ENCODE measurements at places on chromosomes 5 and 9.

DNA sequence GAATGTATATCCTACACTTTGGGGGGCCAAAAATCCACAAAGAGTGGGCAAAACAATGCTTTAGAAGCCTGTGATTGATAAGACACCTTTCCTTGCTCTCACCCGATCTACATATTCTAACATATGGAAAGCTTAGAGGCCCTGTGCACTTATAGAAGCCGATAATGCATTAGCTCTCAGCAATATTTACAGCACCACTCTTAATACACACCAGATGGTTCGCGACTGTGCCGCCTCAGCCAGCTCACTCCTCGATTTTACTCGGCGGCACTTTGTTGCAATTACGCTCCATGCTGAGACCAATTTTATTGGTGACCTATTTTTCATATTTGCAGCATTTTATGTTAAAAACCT is 18.8 kb downstream of the NR2F1 start:
- DNase-seq: no peak

DNA sequence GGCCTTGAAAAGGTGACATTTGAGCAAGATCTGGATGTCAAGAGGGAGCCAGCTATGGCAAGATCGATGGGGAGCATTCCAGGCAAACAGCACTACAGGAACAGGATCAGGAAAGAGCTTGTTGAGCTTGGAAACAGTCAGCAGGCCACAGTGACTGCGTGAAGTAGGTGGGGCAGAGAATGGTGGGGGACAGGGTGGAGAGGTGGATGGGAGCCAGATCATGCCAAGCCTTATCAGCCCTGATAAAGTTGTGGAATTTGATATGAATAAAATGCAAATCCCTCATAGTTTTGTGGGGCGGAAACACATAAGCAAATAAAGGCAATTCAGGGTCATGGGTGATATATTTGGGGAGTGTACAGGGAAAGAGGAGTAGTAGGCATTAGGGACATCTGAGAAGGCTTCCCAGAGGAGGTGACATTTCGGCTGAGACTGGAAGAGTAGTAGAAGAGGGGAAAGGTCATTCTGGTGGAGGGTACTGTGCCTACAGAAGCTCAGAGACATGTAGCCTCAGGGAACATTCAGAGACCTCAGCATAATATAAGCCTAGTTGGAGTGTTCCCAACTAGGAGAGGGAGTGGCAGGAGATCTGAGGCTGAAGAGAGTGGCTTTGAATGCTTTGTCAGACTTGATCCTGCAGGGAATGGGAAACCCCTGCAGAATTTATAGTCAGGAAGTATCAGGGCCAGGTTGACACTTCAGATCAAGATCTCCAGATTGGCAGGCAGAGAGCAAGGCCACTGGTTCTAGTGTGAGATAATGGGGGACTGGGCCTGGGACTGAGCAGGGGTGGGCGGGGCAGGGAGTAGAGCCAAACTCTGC is 9.7 kb upstream of the CYSTM1 start:
- no peak for DNase-seq

DNA sequence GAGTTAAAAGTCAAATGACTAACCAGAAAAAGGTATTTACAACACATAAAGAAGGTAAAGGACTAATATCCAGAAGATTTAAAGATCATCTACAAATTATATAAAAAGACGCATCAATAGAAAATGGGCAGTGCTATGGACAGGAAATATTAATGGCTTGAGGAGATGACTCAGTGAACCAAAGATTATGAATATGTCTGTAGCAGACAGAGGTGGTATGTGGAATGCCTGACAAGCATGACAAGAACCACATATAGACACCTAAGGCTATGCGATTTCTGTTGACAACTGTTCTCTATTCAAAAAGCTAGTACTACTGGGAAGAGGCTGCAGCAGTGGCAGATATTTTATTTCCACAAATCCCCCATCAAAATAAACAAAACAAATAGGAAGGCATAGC is 177.0 kb upstream of the SH3GL2 start:
- DNase-seq: no peak

DNA sequence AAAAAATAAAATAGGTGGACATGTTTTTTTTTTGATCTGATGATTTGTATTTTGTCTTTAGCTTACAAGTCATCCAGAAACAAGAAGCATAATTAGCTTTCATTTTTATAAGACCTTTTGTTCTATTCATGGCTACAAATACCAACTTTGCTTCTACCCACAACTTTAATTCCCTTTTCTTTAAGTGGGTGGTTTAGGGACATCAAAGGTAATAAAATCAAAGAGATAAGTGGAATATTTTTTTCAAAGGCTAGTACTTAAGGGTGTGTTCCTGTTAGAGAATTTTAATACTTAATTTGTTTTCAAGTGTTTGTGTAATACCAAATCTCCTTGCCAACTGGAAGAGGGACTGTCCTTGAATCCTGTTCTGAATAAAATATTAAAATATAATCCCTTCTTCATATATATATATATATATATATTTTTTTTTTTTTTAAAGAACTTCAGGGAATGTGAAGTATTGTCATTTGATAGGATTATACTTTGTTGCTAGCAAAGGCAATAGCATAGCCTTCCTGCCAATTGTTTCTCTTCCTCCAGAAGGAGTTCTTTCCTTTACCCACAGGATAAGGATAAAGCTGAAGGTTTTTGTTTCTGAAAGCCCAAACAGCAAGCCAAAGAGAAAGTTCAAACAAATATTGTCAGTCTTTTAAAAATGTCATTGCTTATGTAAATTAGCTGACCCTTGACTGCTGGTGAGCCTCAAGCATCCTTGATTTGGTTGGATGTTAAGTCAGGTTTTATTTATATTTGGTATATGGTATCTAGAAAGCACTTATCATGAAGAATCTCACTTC is 108.9 kb downstream of the PAM start:
- DNase-seq: no peak

DNA sequence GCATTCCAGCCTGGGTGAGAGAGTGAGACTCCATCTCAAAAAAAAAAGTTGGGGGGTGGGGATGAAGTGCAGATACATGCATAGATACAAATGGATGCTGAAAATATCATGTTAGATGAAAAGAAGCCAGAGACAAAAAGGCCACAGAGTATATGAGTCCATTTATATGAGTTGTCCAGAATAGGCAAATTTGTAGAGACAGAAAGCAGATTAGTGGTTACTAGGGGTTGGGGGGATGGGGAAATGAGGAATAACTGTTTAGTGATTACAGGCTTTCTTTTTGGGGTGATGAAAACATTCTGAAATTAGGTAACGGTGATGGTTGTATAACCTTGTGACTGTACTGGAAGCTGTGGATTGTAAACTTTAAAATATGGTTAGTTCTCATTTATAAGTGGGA is 13.8 kb upstream of the LHFPL2 start:
- no peak for DNase-seq

DNA sequence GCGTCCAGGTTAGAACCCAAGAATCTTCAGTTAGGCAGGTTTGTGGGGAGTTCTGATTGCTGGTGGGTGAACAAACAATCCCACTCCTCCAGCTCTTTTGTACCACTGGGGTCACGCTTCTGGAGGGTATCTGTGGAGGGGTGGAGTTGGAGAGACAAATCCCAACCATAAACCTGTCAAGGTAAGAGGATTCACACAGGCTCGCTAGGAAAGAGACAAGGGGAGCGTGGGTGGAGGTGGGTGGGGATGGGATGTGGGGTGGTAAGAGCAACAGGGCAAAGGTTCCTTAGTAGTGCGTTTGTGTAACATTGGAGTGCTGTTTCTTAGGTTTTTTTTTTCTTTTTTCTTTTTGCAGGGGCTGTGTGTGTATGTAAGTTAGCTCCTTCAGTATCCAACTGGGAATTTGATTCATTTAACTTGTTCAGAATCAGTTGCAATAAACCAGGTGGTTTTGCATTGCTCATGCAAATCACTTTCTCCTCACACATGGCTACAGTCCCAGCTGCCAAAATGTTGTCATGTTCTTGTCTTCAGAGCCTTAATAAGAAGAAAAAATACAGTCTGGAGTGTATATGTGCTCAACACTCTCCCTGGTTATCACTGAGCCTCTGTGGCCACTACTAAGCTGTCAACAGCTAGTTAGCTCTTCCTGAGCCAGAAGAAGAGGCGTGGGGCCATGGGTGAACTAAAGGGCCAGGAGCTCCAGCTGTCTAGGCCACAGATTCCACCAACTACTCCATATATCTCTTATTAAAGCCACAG is 164.0 kb upstream of the RAD23B start:
- no peak for DNase-seq

- DNase-seq: no peak
Measured at GRCh38 chr9:7721291-7721690, 78.3 kb downstream of the DMAC1 start.

DNA sequence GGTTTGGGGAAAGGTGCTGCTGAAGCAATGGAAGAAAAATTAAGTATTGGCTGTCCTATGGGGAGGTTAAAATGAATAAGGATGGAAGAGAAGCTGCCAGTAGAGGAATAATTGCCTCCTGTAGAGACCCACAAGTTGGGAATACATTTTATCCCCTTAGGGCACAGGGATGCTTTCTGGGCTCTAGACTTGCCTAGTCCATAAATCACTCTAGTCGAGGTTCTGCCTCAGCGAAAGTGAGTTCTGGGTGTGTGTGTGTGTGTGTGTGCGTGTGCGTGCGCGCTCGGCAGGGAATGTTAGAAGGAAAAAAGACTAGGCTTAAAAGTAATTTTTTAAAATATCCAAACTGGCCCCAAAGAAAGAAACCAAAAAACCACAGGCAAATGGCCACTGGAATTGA is 291.6 kb downstream of the DOCK8 start:
- no peak for DNase-seq

GRCh38 chr9:76912636-76913275 is 6.8 kb upstream of the PRUNE2 start:
- DNase-seq: no peak

GRCh38 chr5:141769671-141770070 is 87.6 kb upstream of the ARAP3 start:
- no peak for DNase-seq

GRCh38 chr5:116764941-116765340 is 190.3 kb upstream of the SEMA6A start:
- no peak for DNase-seq

GRCh38 chr9:123354806-123355508 is 1.0 kb upstream of the CRB2 start:
- DNase-seq: peak; percentile 32

GRCh38 chr9:124251605-124252378 is 6.0 kb upstream of the NEK6 start:
- no peak for DNase-seq

DNA sequence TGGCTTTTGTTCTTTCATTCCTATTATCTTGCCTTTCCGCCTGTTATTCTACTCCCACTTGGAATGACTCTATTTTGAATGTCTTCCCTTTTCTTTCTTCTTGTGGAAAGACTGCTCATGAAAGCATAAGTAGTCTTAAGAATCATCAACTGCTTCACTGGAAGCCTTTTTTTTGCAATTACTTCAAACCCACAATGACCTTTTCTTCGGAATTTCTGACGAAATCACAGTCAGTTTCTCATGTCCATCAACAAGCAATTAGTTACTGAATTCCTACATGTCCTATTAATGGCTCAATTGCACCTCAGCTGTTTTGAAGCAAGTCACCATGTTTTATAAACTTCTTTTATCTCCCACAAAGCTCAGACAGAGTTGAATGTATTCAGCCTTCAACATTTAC is 196.2 kb downstream of the TARS1 start:
- no peak for DNase-seq

DNA sequence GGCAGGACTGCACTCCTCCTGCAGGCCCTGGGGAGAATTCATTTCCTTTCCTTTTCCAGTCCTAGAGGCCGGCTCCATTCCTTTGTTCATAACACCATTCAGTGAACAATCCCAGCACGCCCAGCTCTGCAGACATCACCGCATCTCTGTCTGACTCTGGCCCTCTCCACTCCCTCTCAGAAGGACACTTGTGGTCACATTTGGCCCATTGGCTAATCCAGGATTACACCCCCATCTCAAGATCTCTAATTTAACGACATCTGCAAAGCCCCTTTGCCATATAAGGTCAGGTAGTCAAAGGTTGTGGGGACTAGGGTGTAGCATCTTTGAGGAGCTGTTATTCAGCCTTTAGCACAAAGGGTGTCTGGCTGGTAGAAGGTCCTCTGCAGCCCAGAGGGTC is 185.0 kb upstream of the DAP start:
- no peak for DNase-seq

DNA sequence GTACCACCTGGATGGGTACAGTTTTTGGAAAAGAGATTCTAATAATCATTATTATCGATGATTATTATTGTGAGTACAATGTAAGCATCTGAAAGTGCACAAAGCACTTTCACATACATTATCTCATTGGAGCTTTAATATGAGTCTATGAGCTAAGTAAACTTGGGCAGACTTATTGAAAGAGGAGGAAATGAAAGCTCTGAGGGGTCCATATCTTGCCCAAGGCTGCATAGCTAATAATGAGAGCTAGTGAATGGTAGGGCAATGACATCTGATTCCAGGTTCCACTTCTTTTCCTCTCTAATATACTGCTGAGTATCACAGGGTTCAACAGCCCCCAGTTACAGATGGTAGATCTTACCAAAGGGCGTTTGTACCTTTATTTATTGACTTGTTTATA is 26.1 kb downstream of the TIMD4 start:
- DNase-seq: no peak

GRCh38 chr5:172091956-172092732 is 85.7 kb upstream of the FBXW11 start:
- DNase-seq: no peak

DNA sequence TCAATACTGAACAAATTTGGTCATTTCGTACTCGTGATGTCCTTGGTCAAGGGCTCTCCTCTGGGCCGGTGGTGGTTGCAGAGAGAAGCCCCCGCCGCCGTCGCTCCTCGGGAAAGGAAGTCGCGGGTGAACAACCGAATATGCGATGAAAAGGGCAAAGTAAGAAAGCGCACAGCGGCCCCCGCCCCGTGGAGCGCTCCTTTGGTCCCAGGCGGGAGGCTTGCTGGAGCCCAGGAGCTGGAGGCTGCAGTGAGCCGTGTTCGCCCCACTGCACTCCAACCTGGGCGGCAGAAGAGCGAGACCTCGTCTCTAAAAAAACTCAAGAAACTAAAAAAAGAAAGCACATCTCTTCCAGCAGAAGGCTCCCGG is 108.4 kb upstream of the LARP1 start:
- no peak for DNase-seq

GRCh38 chr5:54177058-54177457 is 133.3 kb downstream of the ARL15 start:
- no peak for DNase-seq

DNA sequence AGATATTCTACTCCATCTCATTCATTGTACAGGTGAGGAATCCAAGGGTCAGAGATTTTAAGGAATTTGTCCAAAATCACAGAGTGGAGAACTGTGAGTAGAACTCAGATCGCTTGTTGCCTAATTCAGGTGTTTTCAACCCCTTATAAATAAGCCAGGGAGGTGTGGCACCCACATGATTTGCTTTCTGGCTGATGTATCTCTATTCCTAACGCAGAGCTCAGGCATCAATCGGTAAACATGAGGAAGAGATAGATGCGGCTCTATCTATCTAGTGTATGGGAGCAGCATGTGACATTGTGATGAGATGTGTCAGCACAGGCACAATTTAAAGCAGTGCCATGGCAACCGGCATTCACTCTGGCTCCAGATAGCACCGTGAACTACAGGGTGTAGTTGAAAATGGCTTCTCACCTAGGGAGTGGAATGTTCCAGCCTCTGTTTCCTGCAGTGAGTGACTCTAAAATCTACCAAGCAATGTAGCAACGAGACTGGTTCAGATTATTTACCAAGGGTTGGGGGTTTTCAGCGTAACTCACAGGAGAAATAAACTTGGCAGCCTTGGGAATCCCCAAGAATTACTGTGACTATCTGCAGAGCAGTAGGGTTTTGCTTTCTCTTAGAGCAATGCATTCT is 53.4 kb upstream of the SUB1 start:
- no peak for DNase-seq
